ENCODE measurements at places on chromosomes 11 and 22.

- no peak overlapping the region for H3K27ac ChIP-seq
- no peaks in the 10 kb centered on the region for H3K36me3 ChIP-seq
- no peaks in the 10 kb centered on the region for H3K27me3 ChIP-seq
- no peak overlapping the region for H3K4me3 ChIP-seq
- no peak for DNase-seq
Observed at GRCh38 chr11:69511358-69512055, 30.0 kb downstream of the LINC01488 start.

DNA sequence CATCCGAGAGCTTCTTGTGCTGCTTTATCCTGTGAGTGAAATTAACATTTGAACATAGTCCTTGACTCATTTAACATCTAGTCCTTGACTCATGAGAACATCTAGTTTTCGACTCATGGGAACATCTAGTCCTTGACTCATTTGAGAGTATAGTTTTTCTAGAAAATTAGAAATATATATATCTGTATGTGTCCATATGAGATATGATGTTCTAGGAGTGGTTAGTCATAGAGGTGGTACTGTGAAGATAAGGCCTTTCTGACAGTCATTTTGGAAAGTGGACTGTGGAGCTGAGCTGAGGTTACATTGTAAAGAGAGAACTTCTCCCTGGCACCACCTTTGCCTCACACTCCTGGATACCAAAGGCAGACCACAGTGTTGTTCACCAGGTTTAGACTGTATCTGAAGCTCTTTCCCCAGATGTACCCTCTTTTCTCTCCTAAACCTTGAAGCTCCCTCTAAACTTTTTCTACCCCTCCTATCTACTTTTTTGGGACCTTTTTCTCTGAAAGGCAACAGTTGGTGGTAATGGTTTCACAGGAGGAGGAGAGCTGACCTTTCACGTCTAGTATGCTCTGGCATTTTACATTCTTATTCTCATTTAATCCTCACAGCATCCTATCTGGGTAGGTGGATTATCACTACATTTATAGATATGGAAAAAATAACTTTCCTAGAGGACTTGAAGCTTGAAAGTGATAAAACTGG lies 67.2 kb downstream of the PPP2R1B start:
- no peaks in the 10 kb centered on the region for H3K27me3 ChIP-seq
- no peak for DNase-seq
- no peaks in the 10 kb centered on the region for H3K4me1 ChIP-seq
- H3K27ac ChIP-seq, result no peak overlapping the region

- H3K27me3 ChIP-seq, result no peaks in the 10 kb centered on the region
- no peak for DNase-seq
- no peaks in the 10 kb centered on the region for H3K36me3 ChIP-seq
- no peak overlapping the region for H3K27ac ChIP-seq
- H3K4me1 ChIP-seq, result no peaks in the 10 kb centered on the region
Observed at GRCh38 chr22:20424932-20425565, 12.6 kb downstream of the SCARF2 start.

GRCh38 chr11:102729849-102730815 lies 5.4 kb upstream of the MMP8 start:
- no peaks in the 10 kb centered on the region for H3K4me1 ChIP-seq
- H3K27me3 ChIP-seq, result peaks cover 10% of the 10 kb centered on the region
- H3K36me3 ChIP-seq, result no peaks in the 10 kb centered on the region
- no peak for DNase-seq
- no peak overlapping the region for H3K4me3 ChIP-seq

- no peaks in the 10 kb centered on the region for H3K36me3 ChIP-seq
- H3K27ac ChIP-seq, result no peak overlapping the region
- H3K4me3 ChIP-seq, result no peak overlapping the region
Observed at GRCh38 chr22:49036513-49036912, 791.2 kb downstream of the BRD1 start.

- H3K4me1 ChIP-seq, result peaks cover 68% of the 10 kb centered on the region
- peak overlapping the region; percentile 97 for H3K27ac ChIP-seq
- H3K27me3 ChIP-seq, result no peaks in the 10 kb centered on the region
- no peak for DNase-seq
Observed at GRCh38 chr11:9754010-9754471, 90.2 kb downstream of the SWAP70 start.

DNA sequence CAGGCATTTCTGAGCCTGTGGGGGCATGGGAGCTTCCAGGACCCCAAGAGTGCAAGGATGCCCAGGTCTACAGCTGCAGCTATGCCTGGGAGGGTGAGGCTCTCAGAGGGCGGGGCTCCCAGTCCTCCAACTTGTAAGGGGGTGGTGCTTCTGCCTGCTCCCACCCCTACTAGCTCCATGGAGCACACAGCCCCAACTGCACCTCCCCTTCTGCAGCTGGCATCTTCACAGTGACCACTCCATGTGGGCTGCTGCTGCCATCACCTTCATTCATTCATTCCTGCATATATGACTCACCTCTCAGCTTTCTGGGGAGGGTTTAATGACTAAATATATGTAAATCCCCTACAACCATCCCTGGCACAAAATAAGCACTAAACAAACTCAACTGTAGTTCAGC lies 43.8 kb downstream of the CHST1 start:
- no peaks in the 10 kb centered on the region for H3K4me1 ChIP-seq
- no peaks in the 10 kb centered on the region for H3K36me3 ChIP-seq
- peaks cover 8% of the 10 kb centered on the region for H3K27me3 ChIP-seq
- H3K4me3 ChIP-seq, result no peak overlapping the region
- no peak overlapping the region for H3K27ac ChIP-seq
- DNase-seq, result no peak

DNA sequence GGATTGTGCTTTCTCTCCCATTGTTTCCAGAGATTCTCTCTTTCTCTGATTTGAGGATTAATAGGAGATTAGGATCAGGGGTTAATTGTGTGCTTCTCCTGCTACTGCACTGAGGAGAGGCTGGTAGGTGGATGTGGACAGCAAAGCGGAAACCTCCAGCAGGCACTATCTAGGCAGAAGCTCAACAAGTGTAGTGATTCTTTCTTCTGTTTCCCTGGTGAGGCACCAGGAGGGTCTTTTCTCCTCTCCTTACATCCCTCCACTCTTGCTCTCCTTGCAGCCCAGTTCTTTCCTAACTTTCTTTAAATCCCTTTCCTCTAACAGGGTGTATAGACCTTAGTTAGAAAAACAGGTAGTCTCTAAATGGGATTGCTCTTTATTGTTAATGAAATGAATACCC lies 1.9 kb upstream of the ZBTB16 start:
- no peaks in the 10 kb centered on the region for H3K4me1 ChIP-seq
- H3K27me3 ChIP-seq, result peaks cover 36% of the 10 kb centered on the region
- H3K36me3 ChIP-seq, result no peaks in the 10 kb centered on the region
- no peak overlapping the region for H3K27ac ChIP-seq
- DNase-seq, result no peak

- H3K27me3 ChIP-seq, result 0 out of 2 replicates have a peak, but pooled peaks cover 2% of the 10 kb centered on the region
- no peak overlapping the region for H3K4me3 ChIP-seq
- no peaks in the 10 kb centered on the region for H3K4me1 ChIP-seq
- H3K36me3 ChIP-seq, result no peaks in the 10 kb centered on the region
- no peak for DNase-seq
Observed at GRCh38 chr11:6705905-6706535, 22.9 kb upstream of the MRPL17 start.

- DNase-seq, result no peak
- no peak overlapping the region for H3K4me3 ChIP-seq
- H3K36me3 ChIP-seq, result peaks cover 13% of the 10 kb centered on the region
- peaks cover 12% of the 10 kb centered on the region for H3K4me1 ChIP-seq
- H3K27me3 ChIP-seq, result 0 out of 2 replicates have a peak, but pooled peaks cover 2% of the 10 kb centered on the region
Observed at GRCh38 chr11:65710421-65710820, 1.6 kb upstream of the KAT5 start.

- no peaks in the 10 kb centered on the region for H3K4me1 ChIP-seq
- peaks cover 2% of the 10 kb centered on the region for H3K27me3 ChIP-seq
- no peak overlapping the region for H3K4me3 ChIP-seq
Observed at GRCh38 chr11:62256281-62256680, 13.7 kb upstream of the SCGB2A2 start.

- no peak overlapping the region for H3K27ac ChIP-seq
- H3K36me3 ChIP-seq, result no peaks in the 10 kb centered on the region
- no peak for DNase-seq
- no peak overlapping the region for H3K4me3 ChIP-seq
Observed at GRCh38 chr11:1673446-1674172, 23.4 kb upstream of the KRTAP5-6 start.

DNA sequence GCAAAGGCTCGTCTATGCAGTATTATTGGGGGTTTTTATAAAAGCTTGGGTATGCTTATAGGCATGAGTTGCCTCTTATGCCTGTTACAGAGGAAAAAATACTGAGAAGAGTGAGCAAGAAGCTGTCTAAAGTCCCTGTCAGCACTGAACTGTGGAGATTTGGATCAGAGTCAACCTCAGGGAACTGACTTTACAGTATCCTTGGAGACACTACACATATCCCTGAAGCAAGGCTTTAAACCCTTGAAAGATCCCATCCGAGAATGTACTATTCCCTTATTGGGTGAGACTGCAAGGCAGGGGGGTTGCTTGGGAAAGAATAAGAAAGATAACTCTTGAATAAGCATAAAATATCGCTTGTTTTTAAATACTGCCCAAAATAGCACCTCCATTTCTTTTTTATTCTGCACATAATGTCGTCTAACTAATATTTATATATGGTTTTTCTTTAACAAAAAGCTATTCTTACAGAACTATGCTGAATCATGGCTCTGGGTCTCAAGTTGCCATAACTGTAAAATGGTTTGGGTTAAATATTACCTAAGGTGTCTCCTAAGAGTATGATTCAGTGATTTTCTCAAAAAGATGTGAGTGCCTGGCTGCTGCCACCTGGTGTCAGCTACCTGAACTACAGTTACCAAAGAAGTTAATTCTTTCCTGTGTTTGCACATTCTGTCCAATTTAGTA lies 1062.8 kb downstream of the DLG2 start:
- H3K4me1 ChIP-seq, result no peaks in the 10 kb centered on the region
- peak; percentile 22 for DNase-seq
- H3K4me3 ChIP-seq, result no peak overlapping the region
- H3K27me3 ChIP-seq, result no peaks in the 10 kb centered on the region

GRCh38 chr11:84685149-84685548 lies 942.0 kb downstream of the DLG2 start:
- no peaks in the 10 kb centered on the region for H3K36me3 ChIP-seq
- no peaks in the 10 kb centered on the region for H3K4me1 ChIP-seq
- no peak overlapping the region for H3K4me3 ChIP-seq
- no peaks in the 10 kb centered on the region for H3K27me3 ChIP-seq

GRCh38 chr11:6270584-6271246 lies 11.1 kb downstream of the CCKBR start:
- H3K4me3 ChIP-seq, result no peak overlapping the region
- H3K36me3 ChIP-seq, result no peaks in the 10 kb centered on the region
- no peak for DNase-seq
- peaks cover 9% of the 10 kb centered on the region for H3K27me3 ChIP-seq
- no peak overlapping the region for H3K27ac ChIP-seq

GRCh38 chr11:58998480-58999290 lies 59.4 kb downstream of the GLYATL1 start:
- H3K4me3 ChIP-seq, result no peak overlapping the region
- H3K36me3 ChIP-seq, result no peaks in the 10 kb centered on the region
- 0 out of 2 replicates have a peak, but pooled peaks cover 2% of the 10 kb centered on the region for H3K27me3 ChIP-seq
- no peaks in the 10 kb centered on the region for H3K4me1 ChIP-seq
- no peak for DNase-seq

- DNase-seq, result no peak
- H3K27ac ChIP-seq, result peak within 1 kb of the TSS; percentile 85
- peak within 1 kb of the TSS; percentile 75 for H3K4me3 ChIP-seq
Observed at GRCh38 chr11:35617687-35618496, at the start of gene FJX1. FJX1 (plus strand) TSS chr11:35618460; CDS start chr11:35618637, 177 bp downstream.

DNA sequence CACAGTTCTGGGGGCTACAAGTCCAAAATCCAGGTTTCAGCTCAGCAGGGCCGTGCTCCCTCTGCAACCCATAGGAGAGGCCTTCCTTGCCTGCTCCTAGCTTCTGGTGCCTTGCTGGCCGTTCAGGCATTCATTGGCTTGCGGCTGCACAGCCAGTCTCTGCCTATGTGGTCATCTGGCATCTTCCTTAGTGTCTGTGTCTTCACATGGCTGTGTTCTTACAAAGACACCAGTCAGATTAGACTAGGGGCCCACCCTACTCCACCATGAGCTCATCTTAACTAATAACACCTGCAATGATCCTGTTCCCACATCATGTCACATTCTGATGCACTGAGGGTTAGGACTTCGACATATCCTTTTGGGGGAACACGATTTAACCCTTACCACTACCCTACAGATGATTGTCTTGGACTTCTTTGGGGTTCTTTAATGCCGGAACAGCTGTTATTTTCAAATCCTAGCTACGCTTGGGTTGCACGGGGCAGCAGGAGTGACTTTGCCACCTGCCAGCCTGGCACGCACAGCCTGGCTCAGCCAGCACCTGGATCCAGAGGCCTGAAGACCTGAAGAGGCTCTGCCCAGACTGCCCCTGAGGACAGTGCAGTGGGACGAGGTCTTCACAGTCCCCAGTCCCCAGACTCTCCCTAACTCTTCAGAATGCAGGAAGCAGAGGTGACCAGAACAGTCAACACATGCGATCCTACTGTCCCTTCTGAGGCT lies 7.7 kb upstream of the NEAT1 start:
- H3K4me3 ChIP-seq, result no peak overlapping the region
- DNase-seq, result no peak
- no peaks in the 10 kb centered on the region for H3K36me3 ChIP-seq
- peaks cover 52% of the 10 kb centered on the region for H3K4me1 ChIP-seq

GRCh38 chr11:3609416-3610265 lies 32.2 kb downstream of the ART5 start:
- H3K4me3 ChIP-seq, result no peak overlapping the region
- H3K4me1 ChIP-seq, result no peaks in the 10 kb centered on the region
- H3K27me3 ChIP-seq, result 0 out of 2 replicates have a peak, but pooled peaks cover 2% of the 10 kb centered on the region
- peak; percentile 72 for DNase-seq
- no peaks in the 10 kb centered on the region for H3K36me3 ChIP-seq

DNA sequence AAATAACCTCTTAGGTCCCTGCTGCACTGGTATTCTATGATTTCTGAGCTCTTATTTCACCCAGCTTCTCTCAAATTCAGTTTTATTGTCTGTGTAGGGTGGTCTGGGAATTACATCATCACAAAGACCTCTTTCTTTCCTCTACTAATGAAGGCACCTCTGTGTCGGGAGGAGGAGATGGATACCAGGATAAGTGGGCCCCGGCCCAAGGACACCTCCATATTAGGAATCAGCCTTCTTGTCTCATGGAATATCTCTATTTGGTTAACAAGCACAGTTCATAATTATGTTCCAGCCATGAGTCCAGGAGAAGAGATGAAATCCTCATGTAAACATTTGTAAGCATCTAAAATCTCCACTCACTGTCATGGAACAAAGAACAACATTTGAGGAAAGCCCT lies 9.4 kb downstream of the PARVA start:
- H3K4me3 ChIP-seq, result no peak overlapping the region
- H3K4me1 ChIP-seq, result no peaks in the 10 kb centered on the region
- H3K27me3 ChIP-seq, result no peaks in the 10 kb centered on the region
- no peak overlapping the region for H3K27ac ChIP-seq
- no peaks in the 10 kb centered on the region for H3K36me3 ChIP-seq

All from Panc1 (cell line).